ENCODE measurements at places on chromosomes 7 and 10.

DNA sequence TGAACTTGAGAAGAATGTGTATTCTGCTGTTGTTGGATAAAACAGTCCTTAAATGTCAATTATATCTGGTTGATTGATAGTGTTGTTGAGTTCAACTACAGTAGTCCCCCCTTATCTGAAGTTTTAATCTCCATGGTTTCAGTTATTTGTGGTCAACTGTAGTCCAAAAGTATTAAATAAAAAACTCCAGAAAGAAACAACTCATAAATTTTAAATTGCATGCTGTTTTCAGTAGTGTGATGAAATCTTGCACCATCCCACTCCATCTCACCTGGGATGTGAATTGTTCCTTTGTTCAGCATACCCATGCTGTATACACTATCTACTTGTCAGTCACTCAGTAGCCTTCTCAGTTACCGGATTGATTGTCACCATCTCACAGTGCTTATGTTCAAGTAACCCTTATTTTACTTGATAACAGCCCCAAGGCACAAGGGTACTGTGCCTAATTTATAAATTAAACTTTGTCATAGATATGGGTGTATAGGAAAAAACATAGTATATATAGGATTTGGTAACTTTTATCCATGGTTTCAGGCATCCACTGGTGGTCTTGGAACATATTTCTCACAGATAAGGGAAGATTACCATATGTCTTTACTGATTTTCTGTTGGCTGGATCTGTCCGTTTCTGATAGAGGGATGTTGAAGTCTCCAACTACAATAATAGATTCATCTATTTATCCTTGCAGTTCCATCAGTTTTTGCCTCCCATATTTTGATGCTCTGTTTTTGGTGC lies 57.1 kb downstream of the AOAH start:
- no peak for DNase-seq

DNA sequence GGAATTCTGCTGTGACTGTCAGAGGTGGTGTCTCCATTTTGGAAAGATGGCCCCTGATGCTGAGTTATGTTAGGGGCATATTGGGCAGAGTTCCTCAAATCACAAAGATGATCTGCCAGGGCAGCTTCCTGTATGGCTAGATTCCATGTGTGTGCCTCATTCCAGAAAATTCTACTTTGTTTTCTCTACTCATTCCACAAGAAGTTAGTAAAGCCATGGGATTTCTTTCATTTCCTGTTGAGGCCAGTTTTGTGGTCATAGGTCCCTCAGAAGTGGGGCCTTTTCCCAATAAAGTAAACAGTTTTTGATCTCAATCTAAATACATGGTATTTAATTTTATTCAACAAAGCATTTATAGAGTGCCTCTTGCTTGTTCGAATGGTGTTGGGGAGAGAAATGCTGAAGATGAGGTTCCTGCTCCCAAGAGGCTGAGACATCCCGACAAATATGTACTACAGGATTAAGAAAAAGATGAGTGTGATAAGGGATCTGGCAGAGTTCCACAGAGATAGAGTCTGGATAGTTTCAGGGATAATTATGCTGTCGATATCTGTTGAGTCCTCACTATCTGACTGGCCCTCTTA lies 33.0 kb downstream of the MINDY4 start:
- DNase-seq, result peak; percentile 46

- DNase-seq, result no peak
Measured at GRCh38 chr7:45219130-45219529, 61.5 kb downstream of the RAMP3 start.

DNA sequence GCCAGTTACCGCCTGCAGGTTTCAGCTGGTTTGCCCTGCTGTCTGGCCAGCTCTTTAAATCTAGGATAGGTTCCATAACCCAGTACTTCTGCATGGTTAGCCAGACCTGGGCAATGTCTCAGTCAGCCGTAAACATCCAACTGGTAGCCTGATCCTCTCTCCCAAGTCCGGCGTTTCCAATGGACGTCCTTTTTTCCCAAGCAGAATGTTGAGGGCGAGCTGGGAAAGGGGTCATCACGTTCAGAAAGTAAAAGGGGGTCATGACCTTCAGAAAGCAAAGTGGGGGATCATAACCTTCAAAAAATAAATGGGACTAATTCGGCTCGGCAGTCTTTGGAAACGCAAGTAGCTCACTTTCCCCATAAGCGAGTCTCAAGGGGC lies 430 bp downstream of the PON3 start:
- no peak for DNase-seq

GRCh38 chr10:45180946-45181875 lies 134.2 kb downstream of the OR13A1 start:
- peak; percentile 93 for DNase-seq

- no peak for DNase-seq
Measured at GRCh38 chr10:7872041-7872442, 53.7 kb downstream of the TAF3 start.

DNA sequence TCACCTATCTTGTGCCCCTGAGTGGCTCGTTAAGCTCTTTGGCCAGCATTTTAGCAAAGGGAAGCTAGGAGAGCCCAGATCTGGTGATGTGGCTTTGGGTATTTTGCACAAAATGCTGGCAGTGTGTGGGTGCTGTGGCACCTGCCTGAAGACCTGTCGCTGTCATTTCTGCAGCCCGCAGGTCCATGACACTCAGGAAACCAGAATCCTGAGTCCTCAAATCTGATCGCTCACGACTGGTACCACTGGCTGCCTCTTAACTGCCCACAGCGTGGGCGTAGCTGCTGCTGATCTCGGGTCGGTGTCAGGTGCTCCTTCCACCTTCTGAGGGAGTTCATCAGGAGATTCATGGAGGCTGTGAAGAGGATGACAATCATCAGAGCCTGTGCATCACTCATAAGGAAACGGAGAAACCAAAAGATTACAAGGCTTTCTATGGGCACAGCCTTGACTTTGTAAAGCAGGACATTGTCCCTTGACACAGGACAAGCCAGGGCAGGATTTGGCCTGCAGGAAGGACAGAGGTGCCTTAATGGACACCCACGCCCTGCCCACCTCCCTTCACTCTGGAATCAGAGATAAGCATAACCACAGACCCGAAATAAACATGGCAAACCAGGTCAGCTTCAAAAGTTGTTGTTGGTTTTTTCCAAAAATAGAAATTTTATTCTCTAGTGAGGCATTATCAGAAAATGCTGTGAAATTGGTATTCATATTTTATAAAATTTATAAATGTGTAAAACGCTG lies 71.0 kb upstream of the STK17A start:
- DNase-seq, result no peak

GRCh38 chr7:30841801-30842541 lies 69.7 kb upstream of the AQP1 start:
- no peak for DNase-seq

- no peak for DNase-seq
Measured at GRCh38 chr7:2380461-2380860, 22.9 kb upstream of the CHST12 start.

Data from MG63 (cell line).